ENCODE measurements at places on chromosomes 2 and 18.

DNA sequence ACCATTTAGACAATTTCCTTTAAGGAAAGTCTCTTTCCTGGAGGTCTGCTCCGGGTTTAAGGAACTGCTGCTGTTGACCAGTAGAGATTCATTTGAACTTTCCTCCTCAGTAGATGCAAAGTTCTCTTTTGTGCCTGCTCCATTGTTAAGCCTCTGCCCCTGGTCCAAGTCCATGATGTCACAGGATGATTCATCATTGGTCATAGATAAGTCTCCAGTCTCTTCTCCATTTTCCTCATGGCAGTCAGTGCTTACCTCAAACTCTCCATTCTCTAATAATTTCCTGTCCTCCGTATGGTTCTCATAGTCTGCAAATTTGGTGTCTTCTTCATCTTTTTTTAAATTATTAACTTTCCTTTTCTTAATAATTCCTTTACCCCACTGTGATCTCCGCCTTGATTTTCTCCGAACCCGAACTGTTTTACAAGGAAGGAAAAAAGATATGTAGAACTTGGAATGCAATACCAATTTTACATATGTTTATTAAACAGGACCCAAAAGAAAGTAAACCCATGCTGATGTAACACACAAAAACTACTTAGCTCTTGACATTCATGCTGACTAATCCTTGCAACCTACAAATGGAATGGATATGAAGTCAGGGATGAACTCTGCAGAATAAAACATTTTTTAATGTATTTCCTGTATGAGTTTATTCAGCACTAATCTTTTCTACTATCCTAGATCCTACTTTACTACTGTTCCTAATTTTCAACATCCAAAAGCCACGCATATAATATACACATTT is 169.1 kb downstream of the ATAD2B start:
- DNase-seq = no peak

- no peak for DNase-seq
Measured at GRCh38 chr2:215746226-215746886, 267.0 kb downstream of the MREG start.

DNA sequence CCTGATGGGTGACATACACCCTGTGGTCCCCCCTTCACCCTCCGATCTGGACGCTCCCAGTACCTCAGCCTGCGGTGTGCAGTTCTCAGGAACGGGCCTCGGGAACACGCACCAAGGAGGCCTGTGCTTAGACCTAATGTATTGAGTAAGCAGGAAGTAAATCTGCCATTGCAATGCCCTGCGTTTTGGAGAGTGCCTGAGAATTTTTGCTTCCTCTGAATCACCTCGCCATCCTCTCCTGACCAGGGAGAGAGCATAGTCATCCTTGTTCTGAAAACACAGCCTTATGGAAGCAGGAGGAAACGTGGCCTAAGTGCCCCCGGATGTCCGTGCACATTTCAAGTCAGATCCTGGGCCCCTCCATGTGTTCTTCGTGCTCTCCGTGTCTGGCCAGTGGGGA is 272.2 kb downstream of the NDUFA10 start:
- DNase-seq = no peak

DNA sequence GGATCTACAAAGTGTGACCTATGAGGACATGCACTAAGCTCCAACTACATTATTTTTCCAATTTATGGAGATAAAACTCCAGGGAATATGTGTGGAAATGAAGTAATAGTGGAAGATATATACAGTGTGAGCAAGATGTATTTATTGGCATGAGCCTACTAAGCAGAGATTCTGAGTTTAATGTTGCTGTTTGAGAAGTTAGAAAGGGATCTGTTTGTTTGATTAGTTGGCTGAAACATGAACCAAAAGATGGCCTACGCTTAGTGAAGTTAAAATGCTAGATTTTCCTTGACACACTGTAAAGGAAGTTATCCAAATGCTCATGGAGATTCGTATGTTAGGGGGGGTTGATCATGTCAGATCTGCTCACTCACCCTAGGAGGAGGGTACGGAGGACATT is 621.7 kb downstream of the TMEM182 start:
- DNase-seq = no peak

- no peak for DNase-seq
Measured at GRCh38 chr2:87996570-87996969, 19.8 kb downstream of the RNU2-63P start.
